ENCODE measurements at places on chromosomes 4 and X. TPM values are rescaled to one million over a fixed set of nuclear protein-coding genes. Genes with fewer than 3 reads are reported as not detected.
A peak's percentile ranks its signal among the peaks of the same experiment; 100 is the strongest.

DNA sequence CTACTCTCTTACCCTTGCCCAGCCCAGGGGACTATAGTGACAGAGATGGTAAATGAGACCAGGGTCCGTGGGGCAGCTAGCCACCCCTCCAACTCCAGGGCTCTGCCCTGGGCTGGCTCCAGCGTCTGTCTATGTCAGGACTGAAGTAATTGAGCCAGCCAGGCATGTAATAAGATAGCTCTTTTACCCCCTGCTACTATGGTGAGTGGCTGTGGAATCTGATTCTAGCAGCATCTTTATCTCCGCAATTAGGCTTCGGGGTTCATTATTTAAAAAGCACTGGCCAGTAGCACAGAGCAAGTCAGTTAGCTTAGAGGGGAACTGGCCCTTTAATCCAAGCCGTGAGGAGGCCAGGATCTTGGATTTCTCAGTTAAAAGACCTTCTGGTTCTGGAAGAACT lies 123.3 kb upstream of the RAI2 start:
- no peak for DNase-seq

DNA sequence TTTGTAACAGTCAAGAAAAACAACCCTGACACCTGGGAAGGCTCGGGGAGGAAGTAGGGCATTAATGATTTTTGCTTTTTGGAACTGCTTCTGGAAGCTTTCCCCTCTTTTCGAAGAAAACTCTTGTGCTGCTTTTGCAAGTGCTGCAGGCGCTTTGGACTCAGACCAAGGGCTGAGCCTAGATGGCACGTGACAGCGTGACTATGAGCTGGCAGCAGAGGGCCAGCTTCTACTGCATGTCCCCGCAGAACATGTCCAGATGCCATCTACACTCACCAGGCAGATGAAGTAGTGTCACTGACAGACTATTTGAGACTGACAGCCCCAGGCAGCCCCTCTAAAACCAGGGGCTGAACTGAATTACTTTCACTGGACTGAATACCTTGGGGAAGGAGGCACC lies 6.2 kb downstream of the NR0B1 start:
- no peak for DNase-seq

GRCh38 chr4:100849319-100849718 lies 331.5 kb upstream of the EMCN start:
- DNase-seq, result no peak

- DNase-seq, result no peak
Measured at GRCh38 chrX:110172215-110172614, 145.7 kb downstream of the AMMECR1 start.

GRCh38 chr4:47662975-47663374 lies 174.9 kb downstream of the CORIN start:
- peak; percentile 83 for DNase-seq

DNA sequence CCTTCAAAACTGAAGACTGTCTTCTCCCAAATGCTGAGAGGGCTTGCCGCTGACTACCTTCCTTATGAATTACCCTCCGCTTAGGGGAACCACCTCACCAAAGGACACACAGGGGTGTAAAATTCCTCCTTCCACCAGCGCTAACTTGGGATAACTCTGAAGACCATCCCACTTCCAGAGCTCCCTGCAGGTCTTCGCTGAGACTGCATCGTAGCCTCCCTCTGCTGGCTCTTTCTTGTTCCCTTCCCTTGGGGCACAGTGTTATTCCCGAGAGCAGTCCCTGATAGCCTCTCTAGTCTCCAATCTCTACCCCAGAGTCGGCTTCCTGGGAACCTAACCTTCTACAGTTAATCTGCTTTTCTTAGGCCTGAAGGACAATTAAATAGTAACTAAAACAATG lies 725.5 kb upstream of the ATOH1 start:
- peak; percentile 71 for DNase-seq

DNA sequence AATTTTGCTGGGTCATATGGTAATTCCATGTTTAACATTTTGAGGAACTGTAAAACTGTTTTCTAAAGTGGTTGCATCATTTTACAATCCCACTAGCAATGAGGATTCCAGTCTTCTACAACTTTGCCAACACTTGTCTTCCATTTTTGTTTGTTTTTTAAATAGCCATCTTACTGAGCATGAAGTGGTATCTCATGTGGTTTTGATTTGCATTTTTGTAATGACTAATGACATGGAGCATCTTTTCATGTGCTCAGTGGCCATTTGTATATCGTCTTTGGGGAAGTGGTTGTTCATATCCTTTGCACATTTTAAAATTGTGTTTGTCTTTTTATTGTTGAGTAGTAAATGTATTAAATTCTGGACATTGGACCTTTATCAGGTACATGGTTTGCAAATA lies 94.7 kb downstream of the TMEM131L start:
- no peak for DNase-seq

DNA sequence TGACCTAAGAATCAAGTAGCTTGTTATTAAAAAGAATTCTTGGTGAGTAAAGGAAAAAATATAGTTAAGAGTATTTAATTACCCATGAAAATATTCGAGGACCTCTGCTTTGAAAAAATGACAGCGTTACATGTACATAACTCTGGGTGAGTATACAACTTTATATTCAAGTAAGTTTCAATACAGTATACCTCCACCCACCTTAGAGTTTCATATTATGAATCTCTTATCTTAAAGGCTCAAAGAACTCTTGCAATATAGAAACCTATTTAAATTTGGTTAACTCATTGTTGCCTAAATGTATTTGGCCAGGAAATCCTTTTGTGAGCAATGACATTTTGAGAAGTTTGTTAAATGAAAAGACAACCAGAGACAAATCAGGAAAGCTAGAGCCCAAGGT lies 138.2 kb downstream of the QDPR start:
- DNase-seq, result no peak

The GPR119 gene
- not detected for total RNA-seq

The AR gene
- 13.4 TPM for total RNA-seq

The FAM9B gene
- not detected for total RNA-seq

The ZXDA gene
- total RNA-seq, result 5.7 TPM

Measured in GM23338 (cell line).